Activated T-cell treated with anti-CD3 and anti-CD28 coated beads, Interleukin-2, amount 50 U/mL, for 72 hours (primary cell): ENCODE measurements at places on chromosomes 11 and 22. TPM values are rescaled to one million over a fixed set of nuclear protein-coding genes. Genes with fewer than 3 reads are reported as not detected.
A peak's percentile ranks its signal among the peaks of the same experiment; 100 is the strongest.

The VSIG10L2 gene
- not detected for total RNA-seq

The HMOX1 gene
- total RNA-seq, result 0.34 TPM

The IGSF22 gene
- 0.39 TPM for total RNA-seq

DNA sequence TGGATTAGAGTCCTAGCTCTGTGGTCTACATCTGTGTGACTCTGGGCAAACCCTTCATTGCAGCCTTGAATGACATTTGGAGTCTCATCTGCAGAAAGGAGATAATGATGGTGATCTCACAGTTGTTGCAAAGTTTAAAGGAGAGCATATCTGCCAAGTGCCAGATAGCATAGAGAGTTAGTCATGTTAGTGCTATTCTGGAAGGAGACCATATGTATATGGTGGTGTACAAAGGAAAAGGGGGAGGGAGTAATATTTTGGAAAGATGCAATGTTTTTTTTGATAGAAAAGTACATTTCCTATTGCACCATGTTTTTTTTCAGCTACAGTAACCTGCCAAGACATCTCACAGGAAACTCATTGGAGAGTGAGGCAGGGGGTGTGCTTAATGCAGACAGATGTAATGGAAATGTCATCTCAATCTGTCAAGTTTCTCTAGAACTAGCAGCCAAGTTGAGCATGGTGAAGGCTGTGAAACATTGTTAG lies 92.1 kb upstream of the NARS2 start:
- peaks cover 13% of the 10 kb centered on the region for H3K27me3 ChIP-seq
- H3K4me1 ChIP-seq, result no peaks in the 10 kb centered on the region
- no peak overlapping the region for H3K27ac ChIP-seq
- H3K4me3 ChIP-seq, result no peak overlapping the region

- no peak for DNase-seq
- H3K36me3 ChIP-seq, result no peaks in the 10 kb centered on the region
- no peaks in the 10 kb centered on the region for H3K27me3 ChIP-seq
- H3K4me1 ChIP-seq, result no peaks in the 10 kb centered on the region
Observed at GRCh38 chr22:29780220-29780619, 13.1 kb downstream of the UQCR10 start.

DNA sequence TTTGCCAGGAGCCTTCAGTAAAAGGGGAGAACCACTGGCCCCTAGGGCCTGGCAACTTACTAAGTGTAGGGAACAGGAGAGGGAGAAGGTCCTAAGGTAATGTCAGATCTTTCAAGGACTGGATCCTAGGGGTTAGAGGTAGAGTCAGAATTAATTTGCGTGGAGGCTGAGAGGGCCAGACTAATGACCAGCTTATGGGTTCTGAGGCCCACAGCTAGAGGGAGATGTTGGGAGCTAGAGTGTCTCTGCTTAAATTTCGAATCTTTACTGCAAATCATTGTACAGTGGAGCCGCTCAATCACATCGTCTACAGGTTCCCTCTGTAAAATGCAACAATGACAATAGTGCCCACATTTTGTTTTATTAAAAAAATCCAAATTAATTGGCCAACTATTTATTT lies 31.4 kb downstream of the CLMP start:
- no peak for DNase-seq
- no peak overlapping the region for H3K27ac ChIP-seq
- H3K36me3 ChIP-seq, result no peaks in the 10 kb centered on the region
- H3K4me3 ChIP-seq, result no peak overlapping the region

DNA sequence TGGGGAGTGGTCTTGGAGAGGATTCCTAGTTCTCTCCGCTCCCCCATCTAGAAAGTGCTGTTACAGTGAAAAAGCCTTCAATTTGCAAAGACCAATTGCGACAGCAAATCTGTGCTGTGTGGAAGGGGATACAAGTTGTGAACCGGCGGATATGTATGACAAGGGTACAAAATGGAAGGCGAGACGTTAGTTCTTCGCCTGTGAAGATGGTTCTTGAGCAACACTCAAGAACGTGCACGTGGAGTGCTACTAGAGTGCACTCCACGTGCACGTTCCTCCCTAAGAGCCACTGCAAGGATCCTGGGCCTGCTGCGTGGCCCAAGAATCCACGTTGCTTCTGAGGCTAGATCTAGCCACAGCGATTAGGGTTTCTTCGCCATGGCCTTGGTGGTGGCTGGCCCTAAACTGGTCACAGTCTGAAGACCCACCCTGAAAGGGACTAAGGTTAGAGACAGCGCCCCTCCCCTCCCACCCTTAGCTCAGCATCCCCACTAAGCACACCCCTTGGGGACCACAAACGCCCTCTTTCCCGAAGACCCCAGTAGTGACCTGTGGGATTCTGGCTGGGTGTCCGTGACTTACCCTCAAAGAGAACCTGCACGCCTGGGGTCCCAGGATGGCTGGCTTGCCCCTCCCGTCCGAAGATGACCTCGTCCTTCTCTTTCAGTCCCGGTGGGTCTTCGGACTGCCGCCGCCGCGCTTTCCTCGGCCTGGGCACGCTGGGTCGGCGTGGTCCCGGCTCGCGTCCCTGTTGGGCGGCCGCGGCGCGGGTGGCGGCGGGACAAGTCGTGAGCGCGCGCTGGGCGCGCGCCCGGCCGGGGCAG lies 519 bp upstream of the PDE3B start:
- H3K4me1 ChIP-seq, result peaks cover 45% of the 10 kb centered on the region
- no peaks in the 10 kb centered on the region for H3K27me3 ChIP-seq
- peaks cover 32% of the 10 kb centered on the region for H3K36me3 ChIP-seq
- no peak for DNase-seq
- H3K27ac ChIP-seq, result peak overlapping the region; percentile 79
- H3K4me3 ChIP-seq, result peak overlapping the region; percentile 87

DNA sequence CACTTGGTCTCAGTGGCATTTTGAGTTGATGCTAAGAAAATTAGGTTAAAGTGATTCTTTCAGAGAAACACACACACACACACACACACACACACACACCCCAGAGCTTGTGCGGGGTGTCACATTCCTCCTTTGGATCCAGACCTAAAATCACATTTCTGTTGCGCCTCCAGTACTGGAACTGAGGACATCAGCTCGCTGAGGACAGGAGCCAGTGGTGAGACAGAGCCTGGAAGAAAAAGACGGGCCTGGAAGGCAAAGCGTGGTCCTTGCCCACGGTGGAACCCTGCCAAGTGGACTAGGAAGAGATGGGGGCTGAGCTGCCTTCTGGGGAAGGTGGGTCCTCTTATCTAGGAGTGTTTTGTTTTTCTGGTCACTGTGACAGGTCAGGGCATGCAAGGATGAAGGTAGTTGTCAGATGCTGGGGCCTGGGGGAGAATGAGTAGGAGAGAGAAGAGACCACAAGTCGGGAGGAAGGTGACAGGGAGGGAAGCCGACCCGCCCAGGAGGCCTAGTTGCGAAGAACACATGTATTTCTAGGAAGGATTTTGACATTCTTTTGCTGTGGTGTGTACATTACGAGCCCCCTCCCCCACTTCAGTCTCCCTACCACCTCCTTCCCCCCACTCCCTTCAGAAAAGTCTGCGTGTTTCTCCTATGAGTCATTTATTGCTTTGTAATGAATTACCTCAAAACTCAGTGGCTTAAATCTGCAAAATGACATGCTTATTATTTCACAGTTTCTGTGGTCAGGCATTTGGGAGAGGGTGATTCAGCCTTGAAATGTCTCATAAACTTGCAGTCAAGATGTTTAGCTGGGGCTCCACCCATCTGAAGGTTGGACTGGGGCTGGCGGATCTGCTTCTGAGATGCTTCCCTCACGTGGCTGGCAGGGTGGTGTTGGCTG lies 4.8 kb upstream of the ELFN2 start:
- no peak overlapping the region for H3K27ac ChIP-seq
- peaks cover 35% of the 10 kb centered on the region for H3K4me1 ChIP-seq
